Erythroblast (primary cell): ENCODE measurements at places on chromosomes 7 and 10.

DNA sequence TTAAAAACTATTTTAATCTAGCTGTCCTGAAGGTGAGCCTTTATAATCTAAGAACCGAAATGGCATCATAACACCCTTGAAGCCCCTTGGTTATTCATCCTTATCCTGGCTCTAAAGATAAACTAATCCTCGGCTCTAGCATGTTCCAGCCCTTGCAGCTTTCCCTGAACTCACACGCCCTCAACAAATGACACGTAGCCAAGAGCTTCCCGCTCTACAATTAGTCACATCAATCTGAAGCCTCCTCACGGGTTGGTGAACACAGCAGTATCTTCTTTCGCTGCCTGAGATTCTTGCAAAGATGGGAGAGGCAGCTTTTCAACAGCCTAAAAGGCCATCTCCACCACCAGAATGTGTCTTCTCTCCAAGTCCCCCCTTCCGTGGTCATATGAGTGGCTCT, 4.1 kb downstream of the FRMD4A start:
- no peak for DNase-seq

GRCh38 chr7:94509887-94510581, 425 bp downstream of the CASD1 start:
- DNase-seq: peak; percentile 78

GRCh38 chr10:132839061-132839460, 53.1 kb upstream of the NKX6-2 start:
- no peak for DNase-seq

GRCh38 chr7:115273139-115273772, 351.4 kb downstream of the MDFIC start:
- no peak for DNase-seq

GRCh38 chr7:14936554-14936953, 34.0 kb upstream of the DGKB start:
- DNase-seq: no peak

DNA sequence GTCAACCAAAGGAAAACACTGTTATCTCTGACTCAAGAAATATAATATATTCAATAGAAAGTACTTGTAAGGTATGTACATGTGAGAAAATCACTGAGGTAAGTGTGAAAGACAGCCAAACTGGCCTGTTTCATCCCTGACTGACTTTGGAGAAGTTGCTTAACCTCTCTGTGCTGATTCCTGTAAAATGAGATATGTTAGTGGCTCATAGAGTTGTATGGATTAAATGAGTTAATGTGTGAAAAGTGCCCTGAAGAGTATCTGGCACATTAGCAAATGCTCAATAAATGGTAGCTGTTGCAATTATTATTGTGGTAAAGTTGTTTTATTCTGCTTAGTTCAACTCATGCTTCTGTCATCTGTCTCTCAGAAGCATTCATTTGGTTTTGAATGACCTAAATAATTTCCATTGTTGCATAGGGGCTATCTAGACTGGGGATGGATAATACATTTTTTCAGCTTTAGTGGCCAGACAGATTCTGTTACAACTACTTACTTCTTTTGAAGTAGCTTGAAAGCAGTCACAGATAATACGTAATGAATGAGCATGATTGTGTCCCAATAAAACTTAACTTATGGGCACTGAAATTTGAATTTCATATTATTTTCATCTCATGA, 84.3 kb downstream of the SKAP2 start:
- DNase-seq: no peak

GRCh38 chr10:1229116-1229515, 172.9 kb downstream of the WDR37 start:
- no peak for DNase-seq

- DNase-seq: peak; percentile 17
These were observed 62.6 kb downstream of the CCNY start for GRCh38 chr10:35398908-35399307.

GRCh38 chr7:55965805-55966421, 1.5 kb downstream of the NIPSNAP2 start:
- no peak for DNase-seq

- DNase-seq: no peak
These were observed 143.5 kb downstream of the PRPF18 start for GRCh38 chr10:13730306-13730652.

GRCh38 chr10:13340626-13341376, 7.3 kb downstream of the SEPHS1 start:
- no peak for DNase-seq

DNA sequence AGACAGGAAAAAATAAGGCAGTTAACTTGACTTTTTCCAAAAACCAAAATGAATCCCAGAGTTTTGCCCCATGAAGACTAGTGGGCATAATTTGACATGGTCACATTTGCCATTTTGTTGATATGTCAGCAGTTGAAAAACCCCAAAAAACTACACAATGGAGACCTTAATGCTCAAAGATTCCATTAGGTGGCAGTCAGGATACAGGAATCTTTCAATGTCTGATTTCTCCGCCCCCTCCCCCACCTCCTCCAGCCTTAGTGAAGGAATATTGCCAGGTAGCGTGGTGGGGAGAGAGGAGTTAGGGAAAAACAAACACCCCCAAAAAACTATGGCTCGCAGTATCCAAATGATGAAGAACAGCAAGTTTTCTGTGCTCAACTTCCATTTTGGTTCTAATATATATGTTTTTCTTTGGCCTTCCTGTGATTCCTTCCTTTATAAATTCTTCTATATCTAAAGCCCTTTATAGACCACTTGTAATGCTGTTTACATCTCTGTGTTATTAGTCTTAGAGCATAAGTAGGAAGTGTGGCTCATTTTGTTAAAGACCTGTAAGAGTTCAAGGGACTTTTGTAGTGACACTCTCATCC, 6.7 kb upstream of the SMNDC1 start:
- peak; percentile 56 for DNase-seq

GRCh38 chr7:89738549-89738948, 415.7 kb upstream of the STEAP1 start:
- DNase-seq: no peak

DNA sequence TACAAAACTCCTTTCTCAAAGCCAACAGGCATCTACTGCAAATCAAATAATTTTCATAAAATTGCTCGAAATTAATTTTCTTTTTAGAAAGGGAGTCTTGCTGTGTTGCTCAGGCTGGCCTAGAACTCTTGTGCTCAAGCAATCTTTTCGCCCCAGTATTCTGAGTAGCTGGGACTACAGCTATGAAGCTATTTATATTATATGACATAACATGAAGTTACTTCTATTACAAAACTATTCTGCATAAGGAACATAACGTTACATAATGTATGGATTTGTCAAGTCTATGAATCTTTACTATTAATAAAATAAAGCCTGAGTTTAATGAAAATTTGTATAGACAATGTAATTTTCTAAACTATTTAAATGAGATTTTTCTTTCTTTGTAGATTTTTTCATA, 415.0 kb downstream of the PARD3 start:
- no peak for DNase-seq

- no peak for DNase-seq
These were observed 81.1 kb upstream of the STEAP1B start for GRCh38 chr7:22581099-22581498.

- no peak for DNase-seq
These were observed 51.7 kb downstream of the LAMB1 start for GRCh38 chr7:107951172-107951787.

- DNase-seq: no peak
These were observed 127.8 kb downstream of the PTPN20 start for GRCh38 chr10:47038881-47039561.

GRCh38 chr7:81190997-81191768, 272.3 kb upstream of the SEMA3C start:
- DNase-seq: peak; percentile 73

GRCh38 chr10:74290708-74291107, 139.7 kb downstream of the ADK start:
- no peak for DNase-seq

DNA sequence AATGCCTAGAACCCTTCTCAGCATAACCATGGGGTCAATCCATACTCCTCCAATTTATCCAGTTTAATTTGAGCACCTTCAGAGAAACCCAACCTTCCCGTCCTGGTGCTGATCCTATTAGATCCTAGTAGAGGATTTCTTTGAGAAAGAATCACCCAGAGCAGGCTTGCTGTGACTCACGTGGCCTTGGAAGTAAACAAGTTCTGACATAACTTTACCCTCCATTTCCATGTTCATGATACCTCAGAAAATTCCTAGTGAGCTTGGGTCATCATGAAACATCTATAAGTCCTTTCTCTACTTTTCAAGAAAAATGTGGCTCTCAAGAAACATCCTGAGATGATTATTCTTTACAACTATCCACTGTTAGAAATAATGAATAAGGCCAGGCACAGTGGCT, 71.7 kb downstream of the PRLHR start:
- DNase-seq: no peak

DNA sequence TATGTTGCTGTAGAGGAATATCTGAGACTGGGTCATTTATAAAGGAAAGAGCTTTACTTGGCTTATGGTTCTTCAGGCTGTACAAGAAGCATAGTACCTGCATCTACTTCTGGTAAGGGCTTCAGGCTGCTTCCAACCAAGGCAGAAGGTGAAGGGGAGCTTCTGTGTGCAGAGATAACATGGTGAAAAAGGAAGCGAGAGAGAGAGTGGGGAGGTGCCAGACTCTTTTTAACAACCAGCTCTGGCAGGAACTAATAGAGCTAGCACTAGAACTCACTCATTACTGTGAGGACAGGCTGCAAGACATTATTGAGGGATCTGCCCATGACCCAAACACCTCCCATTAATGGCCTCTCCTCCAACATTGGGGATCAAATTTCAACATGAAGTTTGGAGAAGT, 94.5 kb downstream of the KIF20B start:
- DNase-seq: no peak

- DNase-seq: no peak
These were observed 116.8 kb downstream of the DNAJB9 start for GRCh38 chr7:108686494-108686893.

DNA sequence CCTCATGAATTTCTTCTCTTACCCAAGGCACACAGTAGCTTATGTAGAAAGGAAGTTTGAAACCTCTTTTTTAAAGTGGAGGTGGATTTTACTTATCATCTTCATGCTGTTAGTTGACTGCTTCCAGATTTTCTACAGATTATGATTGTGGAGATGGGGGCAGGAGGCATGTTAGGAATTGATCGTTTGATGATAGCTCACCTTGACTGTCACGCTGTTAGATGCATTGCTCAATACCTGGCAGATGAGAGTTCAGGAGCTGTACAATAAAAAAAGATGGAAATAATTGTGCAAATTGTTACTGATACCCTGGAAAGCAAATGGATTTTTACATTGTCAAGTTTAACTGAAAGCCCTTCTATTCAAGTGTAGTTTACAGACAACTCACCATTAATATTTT, 340.3 kb downstream of the PLXDC2 start:
- no peak for DNase-seq

GRCh38 chr10:78980354-78980753, 88.4 kb upstream of the ZMIZ1 start:
- no peak for DNase-seq

DNA sequence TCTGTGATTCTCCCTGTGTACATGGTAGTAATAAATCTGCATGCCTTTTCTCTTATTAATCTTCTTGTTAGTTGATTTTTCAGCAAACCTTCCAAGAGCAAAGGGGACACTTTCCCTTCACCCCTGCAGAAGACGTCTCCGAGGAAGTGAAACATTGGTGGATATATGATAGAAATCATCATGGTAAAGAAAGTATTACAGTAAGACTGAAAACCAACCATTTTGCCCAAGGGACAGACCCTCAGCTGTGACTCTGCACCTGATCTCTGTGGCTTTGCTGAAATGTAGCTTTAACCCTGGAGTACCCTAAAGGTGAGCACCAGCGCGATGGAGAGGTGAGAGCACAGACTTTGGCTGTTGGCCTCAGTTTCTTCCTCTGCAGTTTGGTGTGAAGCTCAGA, 32.8 kb upstream of the MYO3A start:
- DNase-seq: no peak

DNA sequence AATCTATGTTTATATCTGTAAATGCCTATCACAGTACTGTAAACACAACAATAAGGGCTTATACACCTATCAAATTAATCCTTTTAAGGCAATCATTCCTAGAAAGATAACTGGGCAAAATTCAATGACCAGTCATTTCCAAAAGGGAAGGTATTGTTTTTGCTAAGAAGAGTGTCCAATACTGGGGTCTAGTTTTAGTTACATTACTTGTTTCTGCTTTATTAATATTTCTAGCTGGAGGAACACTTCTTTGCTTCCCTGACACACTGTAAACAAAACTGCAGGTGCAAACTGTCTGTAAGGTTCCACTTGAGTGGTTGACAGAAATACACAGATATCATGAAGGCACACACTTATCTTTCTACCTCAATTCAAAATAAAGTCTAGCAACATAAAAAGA, 84.2 kb upstream of the FAM133B start:
- DNase-seq: no peak

GRCh38 chr7:33661430-33662160, 243.7 kb upstream of the BMPER start:
- DNase-seq: no peak

- DNase-seq: peak; percentile 69
These were observed 909 bp upstream of the CC2D2B start for GRCh38 chr10:95906677-95907455.

GRCh38 chr7:28315565-28316410, 96.5 kb upstream of the CREB5 start:
- no peak for DNase-seq

DNA sequence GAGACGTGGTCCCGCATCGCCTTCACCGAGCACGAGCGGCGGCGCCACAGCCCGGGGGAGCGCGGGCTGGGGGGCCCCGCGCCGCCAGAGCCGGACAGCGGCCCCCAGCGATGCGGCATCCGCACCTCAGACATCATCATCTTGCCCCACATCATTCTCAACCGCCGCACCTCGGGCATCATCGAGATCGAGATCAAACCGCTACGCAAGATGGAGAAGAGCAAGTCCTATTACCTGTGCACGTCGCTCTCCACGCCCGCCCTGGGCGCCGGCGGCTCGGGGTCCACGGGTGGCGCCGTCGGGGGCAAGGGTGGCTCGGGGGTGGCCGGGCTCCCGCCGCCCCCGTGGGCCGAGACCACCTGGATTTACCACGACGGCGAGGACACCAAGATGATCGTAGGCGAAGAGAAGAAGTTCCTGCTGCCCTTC, 737 bp downstream of the CNNM2 start:
- DNase-seq: peak; percentile 75

- no peak for DNase-seq
These were observed 8.2 kb downstream of the MINDY3 start for GRCh38 chr10:15852111-15852557.

GRCh38 chr10:3789621-3790020, 4.6 kb upstream of the KLF6 start:
- no peak for DNase-seq

DNA sequence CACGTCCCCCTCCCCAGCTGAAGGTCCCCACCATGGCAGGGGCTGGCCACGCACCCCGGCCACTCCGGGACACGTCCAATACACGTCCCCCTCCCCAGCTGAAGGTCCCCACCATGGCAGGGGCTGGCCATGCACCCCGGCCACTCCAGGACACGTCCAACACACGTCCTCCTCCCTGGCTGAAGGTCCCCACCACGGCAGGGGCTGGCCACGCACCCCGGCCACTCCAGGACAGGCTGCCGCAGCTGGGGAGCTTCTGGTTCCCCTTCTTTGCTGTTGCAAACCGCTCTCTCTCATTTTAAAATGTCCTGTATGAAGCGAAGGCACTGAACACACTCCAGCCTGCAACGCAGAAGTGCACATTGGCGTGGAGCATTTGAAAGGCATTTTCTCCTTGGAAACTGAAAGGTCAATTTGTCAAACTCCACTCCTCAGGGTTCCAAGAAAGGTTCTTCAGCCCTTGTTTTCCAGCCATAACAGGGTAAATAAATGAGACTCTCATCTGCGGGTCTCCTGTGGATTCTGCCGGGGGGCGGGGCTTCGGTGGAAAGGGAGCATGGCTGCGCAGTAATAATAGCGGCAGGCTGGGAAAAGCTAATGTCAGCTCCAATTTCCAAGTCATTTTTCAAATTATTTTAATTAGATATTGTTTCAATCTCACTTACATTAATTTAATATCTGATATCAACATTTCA, 580.3 kb downstream of the DNAJB6 start:
- no peak for DNase-seq
